ENCODE measurements at places on chromosomes 3 and 15. TPM values are rescaled to one million over a fixed set of nuclear protein-coding genes. Genes with fewer than 3 reads are reported as not detected.

Gene DUOXA2
- not detected for polyA plus RNA-seq

Gene IQCF5
- not detected for polyA plus RNA-seq

Gene RMDN3
- 13.0 TPM for polyA plus RNA-seq

Gene RASL12
- 5.4 TPM for polyA plus RNA-seq

Gene DLEC1
- 0.66 TPM for polyA plus RNA-seq

Gene ALS2CL
- polyA plus RNA-seq, result 3.4 TPM

Gene RTP1
- 6.3 TPM for polyA plus RNA-seq

Gene NLGN1
- 4.4 TPM for polyA plus RNA-seq

Gene TADA3
- polyA plus RNA-seq, result 29.1 TPM

Gene TMOD2
- 2.8 TPM for polyA plus RNA-seq

Gene ANXA2
- polyA plus RNA-seq, result 207 TPM

Gene TTC21A
- polyA plus RNA-seq, result 2.5 TPM

Gene RHCG
- 0.21 TPM for polyA plus RNA-seq

Gene SMARCC1
- polyA plus RNA-seq, result 93.7 TPM

Gene FSD2
- 0.18 TPM for polyA plus RNA-seq

Gene ARHGEF26
- polyA plus RNA-seq, result 7.3 TPM

Gene MNS1
- 13.8 TPM for polyA plus RNA-seq

Gene OSBPL10
- 23.8 TPM for polyA plus RNA-seq

Gene GRAMD2A
- polyA plus RNA-seq, result 0.70 TPM

Gene SLC27A2
- 2.1 TPM for polyA plus RNA-seq

Gene TGM5
- polyA plus RNA-seq, result not detected

Gene FETUB
- polyA plus RNA-seq, result 0.26 TPM

Gene CAPN3
- 0.84 TPM for polyA plus RNA-seq

Gene TLR9
- polyA plus RNA-seq, result not detected

Gene FBXO22
- 72.8 TPM for polyA plus RNA-seq

Gene SAMD7
- not detected for polyA plus RNA-seq

Gene THAP10
- polyA plus RNA-seq, result 4.5 TPM

Gene CPLX3
- polyA plus RNA-seq, result not detected

Gene FOXB1
- 5.4 TPM for polyA plus RNA-seq

Gene TGM4
- polyA plus RNA-seq, result not detected

Gene NRROS
- polyA plus RNA-seq, result 2.3 TPM

Gene GHSR
- polyA plus RNA-seq, result not detected

Gene GOLGA6A
- polyA plus RNA-seq, result 0.57 TPM

Gene FEZF2
- polyA plus RNA-seq, result not detected

Gene KBTBD8
- 3.5 TPM for polyA plus RNA-seq

Gene MCF2L2
- polyA plus RNA-seq, result 6.7 TPM

Gene CHCHD4
- 39.2 TPM for polyA plus RNA-seq
